Right atrium auricular region (tissue), 2 donors: ENCODE measurements at places on chromosomes 1 and 21. TPM values are rescaled to one million over a fixed set of nuclear protein-coding genes. Genes with fewer than 3 reads are reported as not detected.

DNA sequence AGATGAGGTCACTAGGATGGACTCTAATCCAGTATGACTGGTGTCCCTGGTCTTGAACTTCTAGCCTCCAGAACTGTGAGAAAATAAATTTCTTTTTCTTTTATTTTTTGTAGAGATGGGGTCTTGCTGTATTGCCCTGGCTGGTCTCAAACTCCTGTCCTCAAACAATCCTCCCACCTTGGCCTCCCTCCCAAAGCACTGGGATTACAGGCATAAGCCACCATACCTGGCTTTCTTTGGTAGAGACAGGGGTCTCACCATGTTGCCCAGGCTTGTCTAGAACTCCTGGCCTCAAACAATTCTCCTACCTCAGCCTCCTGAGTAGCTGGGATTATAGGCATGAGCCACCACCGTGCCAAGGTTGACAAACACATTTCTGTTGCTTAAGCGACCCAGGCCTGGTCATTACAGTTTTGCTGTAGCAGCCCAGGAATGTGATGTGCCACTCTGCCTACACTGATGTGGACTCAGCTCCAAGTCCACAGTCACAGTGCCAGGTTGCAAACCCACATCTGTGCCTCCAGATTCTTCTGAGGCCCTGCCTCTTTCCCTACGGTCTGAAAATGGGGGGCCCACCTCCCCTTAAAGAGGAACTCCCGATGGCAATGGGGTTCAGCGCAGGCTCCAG lies 15.9 kb downstream of the PYCR2 start:
- DNase-seq = no peak

- no peak for DNase-seq
Measured at GRCh38 chr1:11316701-11317100, 43.7 kb downstream of the UBIAD1 start.

GRCh38 chr1:175840787-175841186 lies 97.4 kb upstream of the TNR start:
- DNase-seq = no peak

SPATA17 gene
- total RNA-seq = 0.41 TPM

PGM1 gene
- total RNA-seq = 171 TPM

DNA sequence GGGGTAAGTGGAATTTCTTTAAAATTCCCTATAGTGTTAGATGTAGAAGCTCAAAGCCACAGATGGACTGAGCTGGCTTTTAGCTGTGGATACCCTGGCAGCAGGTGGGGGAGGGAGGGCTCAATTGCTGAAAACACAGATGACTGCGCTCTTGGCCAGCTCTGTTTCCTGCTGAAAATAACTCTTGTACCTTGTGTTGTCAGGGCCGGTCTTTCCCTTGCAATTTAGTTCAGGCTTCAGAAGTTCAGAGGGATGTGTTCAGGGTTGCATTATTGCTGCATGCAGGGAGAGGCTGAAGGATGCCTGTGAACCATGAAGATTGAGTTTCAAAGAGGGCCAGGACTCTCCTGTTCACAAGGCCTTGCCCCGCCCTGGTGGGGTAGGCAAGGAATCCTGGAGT lies 58.1 kb upstream of the GCLM start:
- DNase-seq = no peak

DNA sequence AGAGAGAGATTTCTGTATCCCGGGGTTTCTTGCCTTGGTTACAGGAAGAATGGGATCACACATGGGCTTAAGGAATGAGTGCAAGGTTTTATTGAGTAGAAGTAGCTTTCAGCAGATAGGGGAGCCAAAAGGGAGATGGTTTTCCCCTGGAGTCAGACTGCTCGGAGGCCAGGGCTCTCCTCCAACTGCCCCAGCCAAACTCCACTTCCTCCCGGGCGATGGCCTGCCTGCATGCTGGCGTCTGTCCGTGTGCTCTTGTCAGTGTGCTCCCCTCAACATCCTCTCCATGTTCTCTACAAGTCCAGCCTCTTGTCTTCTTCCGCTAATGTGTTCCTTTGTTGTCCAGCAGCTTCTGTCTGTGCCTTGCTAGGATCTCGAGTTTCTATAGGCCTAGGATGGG lies 421.3 kb upstream of the ADGRL2 start:
- no peak for DNase-seq

SPTA1 gene
- total RNA-seq = 0.16 TPM

LCE1A gene
- total RNA-seq = not detected

DNA sequence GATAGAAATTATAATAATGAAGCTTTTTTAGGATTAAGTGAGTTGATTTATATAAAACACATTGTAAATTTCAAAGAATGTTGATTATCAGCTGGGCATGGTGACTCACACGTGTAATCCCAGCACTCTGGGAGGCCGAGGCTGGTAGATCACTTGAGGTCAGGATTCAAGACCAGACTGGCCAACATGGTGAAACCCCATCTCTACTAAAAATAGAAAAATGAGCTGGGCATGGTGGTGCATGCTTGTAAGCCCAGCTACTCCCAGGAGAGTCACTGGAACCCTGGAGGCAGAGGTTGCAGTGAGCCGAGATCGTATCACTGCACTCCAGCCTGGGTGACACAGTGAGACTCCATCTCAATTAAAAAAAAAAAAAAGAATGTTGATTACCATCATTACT lies 18.4 kb downstream of the ADAMTS1 start:
- no peak for DNase-seq

TBX19 gene
- 0.63 TPM for total RNA-seq

HFM1 gene
- 3.0 TPM for total RNA-seq

DNA sequence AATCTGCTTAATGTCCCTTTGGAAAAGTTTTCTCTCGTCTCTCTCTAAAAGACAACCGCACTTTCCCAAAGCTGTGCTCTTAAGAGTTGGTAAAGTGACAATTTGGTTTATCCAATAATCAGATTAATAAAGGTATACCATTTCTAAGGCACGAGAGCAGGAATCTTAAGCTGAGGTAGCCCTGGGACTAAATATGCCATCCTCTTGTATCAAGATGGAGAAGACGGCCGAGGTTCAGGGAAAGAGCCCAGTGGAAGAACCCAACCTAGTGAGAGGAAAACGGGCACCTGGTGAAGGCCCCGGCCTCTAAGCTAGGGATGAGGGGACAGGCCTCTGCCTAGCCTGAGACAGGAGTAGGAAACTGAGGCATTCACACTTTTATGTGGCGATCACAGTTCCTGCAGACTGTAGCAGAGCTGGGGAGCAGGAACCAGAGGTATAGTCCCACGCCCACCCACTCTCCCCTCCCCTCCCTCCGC lies 334 bp upstream of the SARS1 start:
- no peak for DNase-seq

DNA sequence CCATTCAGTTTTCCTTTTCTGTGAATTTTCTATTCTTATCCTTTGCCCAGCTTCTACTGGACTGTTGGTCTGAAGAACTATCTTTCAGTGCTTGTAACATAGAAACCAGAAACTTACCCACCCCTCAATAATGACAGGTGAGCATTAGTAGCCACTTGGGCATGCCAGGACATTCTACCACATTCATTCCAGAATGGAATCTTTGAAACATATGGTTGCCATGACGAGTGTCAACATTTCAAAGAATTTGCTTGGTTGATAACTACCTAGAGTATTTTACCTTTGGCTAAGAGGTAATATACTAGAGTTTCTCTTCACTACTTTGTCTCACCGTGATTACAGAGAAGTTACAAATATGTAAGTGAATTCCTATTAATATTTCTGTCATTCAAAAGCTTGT lies at the start of gene MROH9:
TSS of gene MROH9 (plus strand) at position 304 of the 400 bp plus-strand sequence. CDS start 10,023 bp downstream, outside the sequence.
- no peak for DNase-seq

DNA sequence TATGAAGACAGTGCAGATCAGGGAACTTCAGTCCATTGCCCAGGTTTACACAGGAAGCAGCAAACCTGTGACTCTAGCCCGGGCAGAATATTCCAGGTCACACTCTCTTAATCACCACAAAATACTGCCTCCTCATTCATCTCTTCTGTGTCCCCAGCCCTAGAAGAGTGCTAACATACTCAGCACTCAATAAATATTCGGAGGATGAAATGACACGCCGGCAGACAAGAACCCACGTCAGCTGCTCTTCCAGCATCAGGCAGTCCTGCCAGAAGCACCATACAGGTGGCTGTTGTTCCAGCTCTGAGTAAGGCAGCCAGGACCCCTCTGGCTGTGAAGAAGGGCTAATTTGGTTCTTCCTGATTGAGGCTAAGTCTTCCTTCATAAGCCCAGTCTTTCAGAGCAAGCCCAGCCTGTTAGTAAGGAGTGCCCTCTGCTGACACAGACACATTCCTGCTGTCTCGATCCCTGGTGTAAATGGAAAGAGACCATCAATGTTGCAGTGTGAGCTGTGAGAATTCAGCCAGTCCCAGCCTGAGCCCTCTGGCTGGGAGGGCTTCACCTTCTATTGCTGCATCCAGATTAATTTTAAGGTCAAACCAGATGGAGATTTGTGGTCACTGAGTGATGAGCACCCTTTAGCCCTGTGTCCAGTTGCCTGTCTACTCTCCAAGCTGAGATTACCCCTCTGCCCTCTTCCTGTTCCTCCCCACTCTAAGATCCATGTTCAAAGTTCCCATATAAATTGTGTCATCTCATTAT lies 45.0 kb upstream of the KIRREL1 start:
- no peak for DNase-seq

- DNase-seq = no peak
Measured at GRCh38 chr1:7117399-7118281, 332.4 kb downstream of the CAMTA1 start.
